ENCODE measurements at places on chromosomes 11 and 22.

DNA sequence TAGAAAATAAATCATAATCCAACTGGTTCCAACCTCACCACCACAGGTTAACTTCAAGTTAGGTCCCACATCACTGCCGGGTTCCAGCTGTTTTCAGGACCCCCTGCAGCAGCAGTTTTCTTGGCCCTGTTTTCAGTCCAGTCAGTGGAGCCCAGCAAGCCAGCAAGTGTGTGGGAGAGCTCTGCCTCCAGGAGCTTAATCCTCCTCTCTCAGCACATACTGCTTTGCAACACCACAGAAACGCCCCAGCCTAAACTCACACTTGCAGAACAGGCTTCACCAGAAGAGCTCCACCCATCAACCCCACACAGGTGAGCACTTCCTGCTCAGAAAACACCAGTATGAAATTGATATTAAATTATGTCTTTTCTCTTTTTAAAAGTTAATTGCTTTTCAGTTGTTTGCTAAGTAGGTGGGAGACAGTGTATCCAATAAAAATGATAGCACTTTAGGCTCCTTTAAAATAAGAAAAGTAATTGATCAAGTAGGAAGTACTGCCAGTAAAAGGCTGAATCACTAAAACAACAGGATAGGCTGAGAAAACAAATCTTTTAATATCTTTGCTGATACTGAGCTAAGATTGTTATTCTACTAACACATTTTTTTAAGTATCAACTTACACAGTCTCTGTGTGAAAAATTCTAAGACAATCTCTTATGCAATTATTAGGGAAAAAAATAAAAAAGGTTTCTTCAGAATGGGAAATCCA, 81.5 kb upstream of the TP53AIP1 start:
- DNase-seq, result no peak

- DNase-seq, result no peak
Measured at GRCh38 chr11:3225826-3226750, 6.1 kb downstream of the MRGPRE start.

- DNase-seq, result no peak
Measured at GRCh38 chr11:68665436-68665835, 18.9 kb upstream of the GAL start.

DNA sequence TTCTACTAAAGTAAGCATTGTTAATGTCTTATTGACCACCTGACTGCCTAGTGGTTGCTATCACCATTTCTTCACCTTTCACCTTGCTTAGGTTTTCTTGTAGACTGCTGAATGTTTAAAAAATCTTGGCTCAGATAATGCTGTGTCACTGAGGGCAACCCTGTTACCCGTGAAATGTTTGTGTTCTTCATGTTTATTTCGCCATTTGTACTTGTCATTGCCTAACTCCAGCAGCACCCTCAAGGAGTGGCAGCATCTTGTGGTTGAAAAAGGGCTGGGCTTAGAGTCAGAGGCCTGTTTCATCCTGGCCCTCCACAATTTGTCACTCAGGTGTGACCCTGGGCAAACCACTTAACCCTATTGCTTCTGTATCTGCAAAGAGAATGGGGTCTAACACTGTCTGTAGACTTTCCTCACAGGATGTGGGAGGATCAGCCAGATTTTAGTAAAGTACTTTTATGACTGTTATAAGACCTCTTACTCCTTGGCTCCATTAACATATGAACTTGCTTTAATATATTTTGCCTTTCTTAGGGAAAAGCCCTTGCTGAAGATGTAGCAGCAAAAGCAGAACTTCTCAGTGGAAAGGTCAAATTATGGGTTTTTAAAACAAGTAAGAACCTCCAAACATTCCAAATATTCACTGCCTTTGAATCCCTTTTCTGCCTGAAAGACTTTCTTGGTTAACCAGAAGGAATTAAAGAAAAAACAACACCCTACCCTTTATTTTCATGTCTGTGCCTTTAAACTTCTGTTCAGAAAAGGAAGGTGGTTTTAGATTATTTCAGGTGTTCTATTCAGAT, 154.5 kb upstream of the C11orf87 start:
- DNase-seq, result no peak

GRCh38 chr11:120746836-120747609, 235.5 kb downstream of the GRIK4 start:
- DNase-seq, result no peak

DNA sequence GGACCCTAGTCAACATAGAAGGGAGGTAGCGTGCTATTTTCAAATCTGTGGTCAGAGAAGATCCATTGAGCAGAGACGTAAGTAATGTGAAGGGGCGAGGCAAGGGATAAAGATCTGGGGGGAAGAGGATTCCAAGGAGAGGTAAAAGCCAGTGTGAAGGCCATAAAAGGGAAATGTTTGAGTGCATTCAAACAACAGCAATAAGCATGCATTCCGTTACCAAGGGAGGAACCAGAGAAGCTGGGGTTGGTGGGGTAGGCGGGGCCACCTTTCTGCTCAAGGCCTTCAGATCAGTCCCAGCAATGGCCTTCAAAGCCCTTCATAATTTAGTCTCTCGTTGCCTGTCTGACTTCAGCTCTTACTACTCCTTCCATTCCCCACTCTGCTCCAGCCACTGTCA, 18.4 kb upstream of the SMPD1 start:
- no peak for DNase-seq

DNA sequence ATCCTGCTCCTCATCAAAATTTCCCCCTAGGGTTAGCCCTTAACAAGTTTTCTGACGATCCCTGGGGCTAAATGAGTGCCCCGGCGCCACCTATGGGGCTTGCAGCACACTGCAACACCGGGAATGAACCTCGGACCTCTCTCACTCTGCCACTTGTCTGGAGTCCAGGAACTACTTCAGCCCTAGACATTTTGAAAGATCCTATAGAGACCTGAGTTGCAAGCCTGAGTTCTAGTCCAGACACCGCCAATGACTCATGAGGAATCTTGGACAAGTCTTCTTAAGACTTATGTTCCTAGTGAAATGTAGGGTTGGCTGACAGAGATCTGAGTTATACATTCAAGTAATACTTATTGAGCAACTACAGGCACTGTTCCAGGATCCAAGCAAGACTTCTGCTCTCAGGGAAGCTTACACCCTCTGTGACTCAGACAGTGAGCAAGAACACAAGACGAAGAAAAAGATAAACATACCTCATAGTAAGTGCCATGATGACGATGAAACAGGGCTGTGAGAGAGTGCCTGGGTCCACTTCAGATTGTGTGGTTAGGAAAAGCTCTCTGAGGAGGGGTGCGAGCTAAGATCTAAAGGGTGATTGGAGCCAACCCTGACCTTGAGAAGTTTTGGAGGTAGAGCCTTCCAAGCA, 10.2 kb upstream of the STK33 start:
- DNase-seq, result peak; percentile 38

DNA sequence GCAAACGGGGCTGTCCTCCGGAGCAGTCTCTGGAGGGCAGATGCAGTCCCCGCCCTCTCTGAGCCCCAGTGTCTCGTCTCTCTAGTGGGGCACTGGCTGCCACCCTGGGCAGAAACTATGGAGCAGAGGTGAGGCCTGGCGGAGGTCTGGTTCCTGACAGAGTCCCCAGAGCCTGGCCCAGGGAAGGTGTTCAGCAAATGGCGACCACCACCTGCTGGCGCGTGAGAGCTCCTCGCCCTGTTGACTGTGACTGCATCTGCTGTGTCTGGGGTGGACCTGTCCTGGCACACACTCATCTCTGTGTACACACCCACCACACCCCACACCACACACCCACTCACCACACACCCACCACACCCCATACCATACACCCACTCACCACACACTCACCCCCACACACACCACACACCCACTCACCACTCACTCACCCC, 18.3 kb upstream of the TTLL12 start:
- DNase-seq, result no peak

DNA sequence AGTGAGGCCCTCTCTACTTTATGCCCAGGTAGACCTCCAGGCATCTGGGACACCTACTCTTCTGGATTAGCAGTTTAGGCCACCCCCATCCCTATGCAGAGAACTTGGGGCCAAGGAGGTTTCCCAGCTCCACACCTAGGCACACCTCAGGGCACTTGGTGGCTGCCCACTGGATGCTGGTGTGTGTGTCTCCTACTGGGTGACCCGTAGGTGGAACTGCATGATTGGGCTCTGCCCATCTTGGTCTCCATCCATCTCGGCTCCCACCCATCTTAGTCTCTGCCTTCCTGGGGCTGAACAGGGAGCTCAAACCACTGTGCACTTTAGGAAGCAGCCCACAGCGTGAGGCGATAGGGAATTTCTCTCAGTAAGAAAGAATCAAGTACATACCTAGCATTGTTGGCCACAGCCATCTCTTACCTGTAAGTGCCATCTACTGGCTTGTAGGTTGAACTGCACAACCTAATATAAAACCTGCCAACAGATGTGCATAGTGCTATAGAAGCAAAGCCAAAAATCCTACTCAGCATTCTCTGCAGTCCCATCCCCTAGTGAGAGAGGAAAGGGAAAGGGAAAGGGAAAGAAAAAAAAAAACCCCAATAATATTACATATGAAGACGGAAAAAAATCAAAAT, 61.6 kb upstream of the PTPN5 start:
- DNase-seq, result no peak

GRCh38 chr11:126212089-126212660, 593 bp downstream of the FAM118B start:
- DNase-seq, result no peak

DNA sequence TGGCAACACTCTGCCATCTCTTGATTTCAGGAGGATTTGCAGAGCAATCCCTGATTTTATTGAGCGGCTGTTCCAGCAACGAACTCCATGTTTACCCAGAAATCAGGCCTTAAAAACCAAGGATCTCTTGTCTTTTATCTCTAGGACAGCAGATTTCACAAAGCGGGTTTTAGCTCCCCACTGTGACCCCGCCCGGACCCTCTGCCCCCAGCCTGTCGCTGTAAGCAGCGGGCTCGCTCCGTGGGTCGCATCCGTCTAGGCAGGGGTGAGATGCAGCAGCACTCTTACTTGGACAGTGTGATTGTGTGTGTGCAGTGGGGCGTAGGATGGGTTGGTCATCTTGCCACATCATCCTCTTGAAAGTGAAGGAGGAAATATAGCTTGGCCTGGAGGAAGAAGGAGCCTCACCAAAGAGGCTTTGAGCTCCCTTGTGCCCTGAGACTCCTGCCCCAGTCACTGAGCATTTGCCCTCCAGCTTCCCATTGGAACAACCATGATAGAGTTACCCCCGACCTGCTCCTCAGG, 189.2 kb upstream of the TBCEL start:
- no peak for DNase-seq

DNA sequence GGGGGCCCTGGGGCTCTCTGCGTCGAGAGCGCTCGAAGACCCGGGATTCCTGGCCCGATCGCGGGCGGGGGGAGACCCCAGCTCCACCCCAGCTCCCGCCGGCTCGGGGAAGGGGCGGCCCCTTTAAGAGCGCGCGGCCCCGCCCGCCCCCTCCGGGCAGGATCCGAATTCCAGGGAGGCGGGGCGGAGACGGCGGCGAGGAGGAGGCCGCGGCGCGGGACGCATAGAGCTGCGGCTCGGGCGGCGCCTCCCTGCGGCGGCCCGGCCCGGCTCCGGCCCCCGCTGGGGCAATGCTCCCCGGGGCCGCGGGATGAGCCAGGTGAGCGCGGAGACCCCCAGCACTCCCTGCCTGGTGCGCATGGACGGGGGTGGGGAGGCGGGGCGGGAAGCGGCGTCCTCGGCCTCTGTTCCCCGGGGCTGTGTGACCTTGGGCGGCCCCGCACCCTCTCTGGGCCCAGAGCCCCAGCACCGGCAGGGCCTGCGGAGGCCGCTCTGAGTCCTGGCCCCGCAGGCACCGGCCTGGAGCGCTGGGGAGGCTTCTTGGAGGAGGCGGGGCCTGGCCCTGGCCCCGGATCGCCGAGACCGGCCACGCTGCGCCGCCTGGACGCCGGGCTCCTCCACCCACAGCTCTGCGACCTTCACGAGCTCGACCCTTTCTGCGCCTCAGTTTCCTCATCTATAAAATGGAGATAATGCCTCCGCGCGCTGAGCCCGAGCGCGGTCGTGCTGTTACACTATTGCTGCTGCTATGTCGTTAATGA, 565 bp downstream of the GAS2L1 start:
- no peak for DNase-seq

DNA sequence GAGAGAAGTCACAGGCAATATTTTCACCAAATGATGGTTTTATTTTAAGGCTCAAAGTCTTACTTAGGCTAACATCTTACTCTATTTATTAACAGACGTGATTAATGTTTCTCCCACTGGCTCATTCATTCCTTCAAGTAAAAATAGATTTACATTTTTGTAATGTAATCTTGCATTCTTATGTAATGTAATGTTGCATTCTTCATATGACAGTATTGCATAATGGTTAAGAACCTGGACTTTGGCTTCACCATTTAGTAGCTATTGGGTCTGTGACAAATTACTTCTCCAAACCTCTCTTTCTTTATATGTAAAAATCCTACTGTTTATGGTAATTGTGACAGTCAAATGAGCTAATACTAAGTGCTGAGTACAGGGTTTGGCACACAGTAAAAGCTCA, 3.3 kb upstream of the DIXDC1 start:
- DNase-seq, result no peak

GRCh38 chr11:70630068-70630467, 231.7 kb downstream of the CTTN start:
- no peak for DNase-seq

DNA sequence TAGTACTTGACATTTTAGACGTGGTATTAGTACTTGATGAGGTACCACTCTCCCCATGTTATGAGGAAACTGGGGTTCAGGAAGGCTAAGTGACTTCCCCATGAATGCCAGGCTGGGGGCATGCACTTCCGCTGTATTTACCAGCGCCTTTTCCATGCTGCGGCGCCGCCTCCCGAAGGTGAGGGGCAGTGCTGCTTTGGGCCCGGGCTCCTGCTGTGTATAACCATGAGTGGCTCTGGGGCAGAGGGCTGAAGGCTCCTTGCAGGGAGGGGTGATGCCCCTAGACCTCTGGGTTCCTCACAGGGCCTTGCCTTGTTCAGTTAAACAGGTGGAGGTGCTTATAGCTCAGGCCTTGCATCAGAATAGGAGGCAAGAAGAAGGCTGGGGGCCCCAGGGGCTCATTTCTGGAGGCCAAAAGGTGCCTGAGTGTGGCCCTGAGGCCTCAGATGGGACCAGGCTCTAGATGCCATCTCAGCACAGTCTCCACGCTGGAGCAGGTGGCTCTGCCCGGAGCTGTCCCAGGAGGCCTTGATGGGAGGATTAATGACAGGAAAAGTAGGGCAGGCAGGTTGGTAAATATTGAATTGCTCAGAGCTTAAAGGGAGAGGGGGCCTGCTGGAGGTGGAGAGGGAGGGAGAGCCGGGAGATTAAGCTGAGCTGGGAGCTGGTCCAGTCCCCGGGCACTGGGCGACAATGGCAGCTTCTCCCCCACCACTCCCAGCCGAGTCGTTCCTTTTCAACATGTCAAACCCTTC, 129.6 kb downstream of the CEP164 start:
- DNase-seq, result peak; percentile 91

DNA sequence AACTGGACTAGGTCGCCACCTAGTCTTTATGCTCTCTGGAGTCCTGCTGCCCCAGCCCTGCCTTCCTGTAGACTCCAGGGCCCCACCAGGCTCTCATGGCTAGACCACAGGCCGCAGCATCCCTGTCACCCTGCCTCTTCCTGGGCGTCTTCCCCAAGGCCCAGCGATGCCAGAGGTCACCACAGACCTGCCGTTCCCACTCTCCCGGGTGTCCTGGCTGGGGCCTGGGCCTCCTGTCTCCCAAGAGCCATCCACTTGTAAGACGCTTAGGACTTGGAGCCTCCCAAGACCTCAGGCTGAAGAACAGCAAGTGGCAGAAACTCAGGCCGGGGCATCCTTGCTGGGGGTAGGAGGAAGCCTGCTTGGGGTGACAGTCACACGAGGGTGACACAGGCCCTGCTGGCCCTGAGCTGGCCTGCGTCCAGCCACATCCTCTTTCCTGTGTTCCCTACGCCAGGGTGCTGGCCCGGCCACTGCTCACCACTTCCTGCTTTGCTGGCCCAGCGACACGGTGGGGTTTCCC, 2.0 kb upstream of the TCIRG1 start:
- no peak for DNase-seq

All from D721Med (cell line).